ENCODE measurements at places on chromosomes 13 and 19.
A peak's percentile ranks its signal among the peaks of the same experiment; 100 is the strongest.

- DNase-seq, result no peak
Measured at GRCh38 chr19:15866636-15867035, 31.2 kb downstream of the CYP4F2 start.

GRCh38 chr13:111532111-111532510 is 211.7 kb downstream of the TEX29 start:
- no peak for DNase-seq

DNA sequence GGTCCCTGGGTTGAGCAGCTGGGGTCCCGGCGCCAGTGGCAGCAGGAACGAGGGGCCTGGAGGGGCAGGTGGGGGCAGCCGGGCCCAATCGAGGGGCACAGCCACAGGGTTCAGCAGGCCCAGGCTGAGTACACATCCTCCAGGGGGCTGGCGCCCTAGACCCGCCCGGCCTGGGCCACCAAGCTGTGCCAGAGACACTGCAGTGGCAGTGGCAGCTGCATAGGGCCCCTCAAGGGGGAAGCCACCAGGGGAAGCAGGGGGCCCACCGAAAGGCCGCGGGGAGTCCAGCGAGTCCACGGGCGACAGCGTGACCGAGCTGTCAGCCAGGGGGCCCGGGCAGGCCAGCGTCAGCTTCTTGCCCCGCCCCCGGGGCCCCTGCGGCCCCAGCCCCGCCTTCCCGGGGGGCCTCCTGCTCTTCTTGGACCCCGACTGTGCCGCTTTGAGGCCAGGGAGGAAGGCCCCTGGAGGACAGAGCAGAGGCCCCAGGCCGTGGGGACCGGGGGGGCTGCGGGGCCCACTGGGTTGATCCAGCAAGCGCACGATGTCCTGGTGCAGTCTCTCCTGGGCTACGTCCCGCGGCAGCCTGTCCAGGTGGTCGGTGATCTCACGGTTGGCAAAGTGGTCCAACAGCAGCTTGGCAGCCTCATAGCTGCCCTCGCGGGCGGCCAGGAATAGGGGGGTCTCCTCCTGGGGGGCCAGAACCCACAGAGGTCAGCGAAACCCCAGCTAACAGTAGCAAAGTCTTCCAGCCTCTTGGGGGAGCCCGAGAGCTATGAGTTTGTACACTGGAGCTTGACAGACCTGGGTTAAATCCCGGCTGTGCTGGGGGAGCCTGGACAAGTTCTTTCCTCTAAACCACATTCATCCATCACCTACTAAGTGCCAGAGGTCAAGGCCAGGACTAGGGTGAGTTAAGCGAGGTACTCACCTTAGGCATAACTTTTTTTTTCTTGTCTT is 39.5 kb downstream of the NOTCH3 start:
- DNase-seq, result no peak

- DNase-seq, result no peak
Measured at GRCh38 chr19:10701955-10702525, 801 bp downstream of the QTRT1 start.

DNA sequence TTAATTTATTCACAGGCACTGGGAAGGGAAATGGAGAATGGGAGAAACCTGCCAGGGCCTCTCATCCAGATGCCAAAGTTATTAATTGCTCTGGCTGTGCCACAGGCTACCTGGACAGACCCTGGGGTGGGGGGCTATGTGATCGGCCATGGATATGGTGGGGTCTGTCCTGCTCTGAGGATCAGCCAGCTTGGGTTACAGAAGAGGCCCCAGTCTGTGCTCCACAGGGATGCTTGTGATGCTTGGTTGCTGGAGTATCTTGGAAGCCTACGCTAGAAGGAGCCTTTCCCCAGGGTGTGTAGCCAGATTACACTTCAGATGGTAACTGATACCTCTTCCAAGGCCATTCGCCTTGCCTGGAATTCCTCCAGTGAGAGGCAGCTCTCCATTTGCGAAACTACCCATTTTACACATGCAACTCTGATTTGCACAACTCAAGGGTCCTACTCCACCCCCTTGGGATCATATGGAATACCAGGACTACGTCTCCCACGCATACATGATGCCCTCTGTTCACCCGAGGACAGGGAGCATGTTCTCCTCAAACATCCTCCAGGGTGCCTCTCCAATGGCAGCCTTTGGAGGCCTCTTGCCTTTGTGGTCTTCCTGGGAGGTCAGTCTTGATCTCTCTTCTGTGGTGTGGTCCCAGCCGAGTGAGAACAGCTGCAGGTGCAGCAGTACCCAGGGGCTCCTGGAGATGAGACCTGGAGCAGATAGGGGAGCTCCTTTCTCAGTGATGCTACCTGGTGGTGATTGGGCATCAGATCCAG is 186.6 kb upstream of the TSHZ3 start:
- no peak for DNase-seq

- DNase-seq, result no peak
Measured at GRCh38 chr19:50629801-50630200, 9.9 kb downstream of the SYT3 start.

DNA sequence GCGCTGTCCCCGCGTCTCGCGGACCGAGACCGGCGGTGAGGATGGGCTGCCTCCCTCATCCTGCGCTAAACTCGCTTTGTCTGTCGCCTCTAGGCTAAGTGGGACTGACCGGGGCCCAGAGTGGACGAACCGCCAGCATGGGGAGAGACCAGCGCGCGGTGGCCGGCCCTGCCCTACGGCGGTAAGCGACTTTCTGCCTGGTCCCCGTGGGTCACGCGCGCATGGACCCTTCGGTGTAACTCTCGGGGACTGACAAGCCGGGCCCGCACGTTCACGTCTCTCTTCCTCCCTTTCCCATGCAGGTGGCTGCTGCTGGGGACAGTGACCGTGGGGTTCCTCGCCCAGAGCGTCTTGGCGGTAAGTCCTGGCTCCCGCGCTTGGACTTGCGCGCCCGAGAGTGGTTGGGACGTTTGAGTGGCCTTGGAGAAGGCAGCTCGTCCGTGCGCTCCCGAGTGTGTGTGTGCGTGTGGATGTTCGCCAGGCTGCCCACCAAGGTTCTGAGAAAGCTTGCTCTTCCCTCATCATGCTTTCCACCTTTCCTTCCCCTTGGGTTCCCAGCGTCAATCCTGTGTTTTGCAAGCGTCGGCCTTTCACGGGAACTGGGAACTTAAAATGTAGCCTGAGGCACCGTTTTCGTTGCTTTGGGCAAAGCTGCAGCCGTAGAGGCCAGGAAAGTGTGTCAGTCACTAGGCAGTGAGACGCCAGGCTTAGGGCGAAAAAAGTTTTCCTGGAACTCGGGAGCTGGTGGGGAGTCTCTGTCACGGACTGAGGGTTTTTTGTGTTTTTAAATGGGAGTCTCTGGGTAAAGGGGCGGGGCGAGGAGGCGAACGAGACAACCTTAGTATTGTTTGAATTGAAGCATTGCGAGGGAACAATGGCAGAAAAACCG is 927 bp downstream of the COL4A2 start:
- DNase-seq, result peak; percentile 18

DNA sequence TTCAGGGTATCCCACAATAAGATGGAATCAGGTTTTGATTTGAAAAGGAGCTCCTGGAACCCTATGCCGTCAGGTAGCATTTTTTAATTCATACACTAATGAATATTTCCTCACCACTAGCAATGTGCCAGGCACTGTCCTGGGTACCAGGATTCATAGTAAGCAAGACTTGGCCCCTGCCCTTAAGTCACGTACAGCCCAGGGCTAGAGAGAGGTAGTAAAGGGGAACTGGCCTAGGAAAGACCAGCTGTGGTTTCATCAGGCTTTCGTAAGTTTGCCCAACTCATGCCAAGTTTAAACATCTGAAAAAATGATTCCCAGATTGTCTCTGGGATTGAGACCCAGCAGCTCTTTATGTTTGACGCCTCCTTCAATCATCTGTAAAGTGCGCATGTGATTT is 45.9 kb upstream of the AMER2 start:
- DNase-seq, result no peak

DNA sequence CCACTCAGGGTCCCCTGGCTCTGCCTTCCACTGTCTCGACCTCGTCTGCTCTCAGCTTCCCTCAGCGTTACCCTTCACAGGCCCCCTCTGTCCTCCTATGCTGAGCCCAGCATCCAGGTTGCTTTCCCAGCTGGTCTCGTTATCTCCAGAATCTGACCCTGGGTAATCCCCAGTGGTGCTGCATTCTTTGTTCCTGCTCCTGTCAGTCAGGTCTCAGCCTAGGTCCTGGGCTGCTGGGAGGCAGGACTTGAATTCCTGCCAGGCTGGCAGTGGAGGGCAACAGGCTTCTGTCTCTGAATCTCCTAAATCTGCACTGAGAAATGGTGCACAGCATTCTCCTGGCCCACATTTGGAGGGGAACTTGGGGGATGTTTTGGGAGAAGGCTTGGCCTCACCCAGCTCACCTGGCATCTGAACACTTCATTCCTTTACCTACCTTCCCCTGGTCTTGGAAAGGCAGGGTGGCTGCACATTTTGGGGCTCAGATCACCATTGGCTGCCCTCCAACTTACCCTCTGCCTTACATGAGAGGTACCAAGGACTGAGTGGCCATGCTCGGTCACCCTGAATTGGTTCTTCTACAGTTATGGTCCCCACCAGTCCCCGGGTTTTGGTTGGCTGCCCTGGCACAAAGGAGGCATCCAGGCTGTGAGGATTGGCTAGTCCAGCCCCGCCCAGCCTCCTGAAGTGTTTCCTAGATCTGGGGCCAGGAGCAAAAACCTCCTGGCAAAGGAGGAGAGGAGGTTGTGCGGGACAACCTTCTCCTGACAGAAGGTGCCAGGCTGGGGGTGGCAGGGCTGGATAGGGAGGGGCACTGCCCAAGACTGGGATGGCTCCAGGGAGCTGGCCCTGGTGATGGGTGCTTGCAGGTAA is at the start of gene CYP4F8:
TSS of gene CYP4F8 (plus strand) at position 712 of the 873 bp plus-strand sequence. CDS start 399 bp downstream, outside the sequence.
- no peak for DNase-seq

Data from occipital lobe (tissue), 3 donors.